Karpas-422 (cell line): ENCODE measurements at places on chromosomes 16 and 17. TPM values are rescaled to one million over a fixed set of nuclear protein-coding genes. Genes with fewer than 3 reads are reported as not detected.

- H3K4me1 ChIP-seq: no peaks in the 10 kb centered on the region
- H3K36me3 ChIP-seq: peaks cover 16% of the 10 kb centered on the region; the same call in 1 of the 2 replicates
- DNase-seq: no peak
- H3K27ac ChIP-seq: no peak overlapping the region
- no peak overlapping the region for H3K4me3 ChIP-seq
Observed at GRCh38 chr17:4165301-4166010, 22.5 kb downstream of the CYB5D2 start.

- H3K27ac ChIP-seq: no peak overlapping the region; the same call in 1 of the 2 replicates
- peaks cover 83% of the 10 kb centered on the region for H3K4me1 ChIP-seq
- H3K36me3 ChIP-seq: no peaks in the 10 kb centered on the region
- H3K27me3 ChIP-seq: no peaks in the 10 kb centered on the region
Observed at GRCh38 chr17:40318830-40319391, 9.9 kb downstream of the RARA start.

DNA sequence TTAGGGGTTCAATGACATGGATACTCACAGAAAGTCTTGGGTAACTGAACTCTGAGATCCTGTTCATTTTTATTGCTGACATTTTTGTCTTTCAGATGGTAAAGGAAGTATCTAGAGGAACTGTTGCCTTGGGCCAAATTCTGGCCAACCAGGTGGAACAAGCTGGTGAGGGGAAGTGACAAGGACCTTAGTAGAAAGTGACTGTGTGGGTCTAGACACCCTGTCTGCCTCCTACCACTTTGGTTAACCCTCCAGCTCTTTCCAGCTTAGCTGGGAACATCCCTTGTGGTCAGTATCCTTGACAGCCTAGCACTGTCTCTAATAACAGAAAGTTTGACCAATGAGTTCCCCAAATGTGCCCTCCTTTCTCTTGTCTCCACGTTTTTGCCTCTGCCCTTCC, 28.8 kb upstream of the PRKCB start:
- peaks cover 6% of the 10 kb centered on the region for H3K4me1 ChIP-seq
- H3K4me3 ChIP-seq: no peak overlapping the region
- no peaks in the 10 kb centered on the region for H3K36me3 ChIP-seq
- no peak for DNase-seq
- no peak overlapping the region for H3K27ac ChIP-seq

TBC1D3C gene
- not detected in 2 replicates for total RNA-seq

WFIKKN1 gene
- total RNA-seq: 0.22 TPM in 1 of 2 replicates, not detected in the other
